Fibroblast of the aortic adventitia (primary cell): ENCODE measurements at places on chromosomes 12 and 14. TPM values are rescaled to one million over a fixed set of nuclear protein-coding genes. Genes with fewer than 3 reads are reported as not detected.

DNA sequence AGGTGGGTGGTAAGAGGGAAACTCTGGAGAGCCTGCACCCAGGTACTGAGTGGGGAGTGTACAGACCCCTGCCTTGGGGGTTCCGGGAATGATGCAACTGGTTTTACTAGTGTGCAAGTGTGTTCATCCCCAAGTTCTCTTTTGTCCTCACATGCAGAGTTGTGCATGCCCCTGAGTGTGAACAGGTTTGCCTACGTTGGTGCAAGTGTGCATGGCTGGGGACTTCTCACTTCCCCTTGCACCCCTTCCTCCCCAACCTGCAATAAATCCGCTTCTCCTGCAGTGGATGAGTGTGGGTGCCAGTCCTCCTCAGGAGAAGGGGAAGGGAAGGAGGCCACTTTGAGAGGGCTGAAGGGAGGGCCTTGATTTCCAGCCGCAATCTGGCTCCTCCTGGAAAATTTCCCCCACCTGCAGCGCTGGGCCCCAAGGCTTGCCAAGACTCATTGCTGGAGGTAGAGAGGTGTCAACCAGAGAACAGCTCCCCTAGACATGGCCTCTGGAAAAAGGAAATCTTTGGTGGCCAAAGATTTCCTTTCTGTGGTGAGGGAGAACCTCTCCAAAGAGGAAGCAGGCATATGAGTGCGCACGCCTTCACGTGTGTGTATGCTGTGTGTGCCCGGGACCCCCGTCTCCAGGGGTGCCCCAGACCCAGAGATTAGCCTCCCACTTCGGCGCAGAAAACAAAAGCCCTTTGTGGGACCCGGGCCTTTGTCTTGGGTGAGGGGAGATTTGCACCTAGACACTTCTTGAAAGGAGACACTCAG, 5.5 kb downstream of the AQP2 start:
- no peak for DNase-seq

DNA sequence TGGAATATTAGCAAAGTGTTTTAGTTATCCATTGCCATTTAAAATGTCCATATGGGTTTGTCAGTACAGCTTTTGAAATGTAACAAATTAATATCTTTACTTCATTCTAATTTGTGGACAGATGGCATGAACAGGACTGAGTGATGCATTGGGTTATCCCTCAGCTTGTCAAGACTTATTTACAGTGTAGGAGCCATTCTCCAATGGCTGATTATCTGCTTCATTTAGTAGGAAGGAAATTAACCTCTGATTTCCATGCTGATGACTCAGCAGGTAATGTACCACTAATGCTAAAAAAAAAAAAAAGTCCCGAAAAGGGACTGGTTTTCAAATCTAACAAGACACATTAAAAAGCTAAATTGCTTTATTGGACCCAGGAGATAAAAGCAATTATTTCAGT, 1149.0 kb upstream of the USP15 start:
- DNase-seq = no peak

SLC10A1 gene
- total RNA-seq = not detected in 2 replicates

TNS2 gene
- total RNA-seq = 60.5 and 77.4 TPM in 2 replicates
